ENCODE measurements at places on chromosomes 7 and 10.

DNA sequence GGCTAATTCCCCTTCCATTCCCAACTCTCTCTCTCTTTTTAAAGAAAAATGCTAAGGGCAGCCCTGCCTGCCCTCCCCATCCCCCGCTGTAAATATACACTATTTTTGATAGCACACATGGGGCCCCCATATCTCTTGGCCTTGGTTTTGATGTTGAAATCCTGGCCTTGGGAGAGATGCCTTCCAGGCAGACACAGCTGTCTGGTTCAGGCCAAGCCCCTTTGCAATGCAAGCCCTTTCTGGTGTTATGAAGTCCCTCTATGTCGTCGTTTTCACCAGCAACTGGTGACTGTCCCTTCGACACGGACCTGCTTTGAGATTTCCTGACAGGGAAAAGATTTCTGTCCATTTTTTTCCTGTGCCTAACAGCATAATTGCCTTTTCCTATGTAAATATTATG is 3.0 kb downstream of the ADRA2A start:
- no peak for DNase-seq

GRCh38 chr7:16753102-16753931 is at the start of gene TSPAN13:
TSS of gene TSPAN13 (plus strand) at chr7:16753755. CDS start at chr7:16753968, 213 bp downstream.
- peak; percentile 21 for DNase-seq

DNA sequence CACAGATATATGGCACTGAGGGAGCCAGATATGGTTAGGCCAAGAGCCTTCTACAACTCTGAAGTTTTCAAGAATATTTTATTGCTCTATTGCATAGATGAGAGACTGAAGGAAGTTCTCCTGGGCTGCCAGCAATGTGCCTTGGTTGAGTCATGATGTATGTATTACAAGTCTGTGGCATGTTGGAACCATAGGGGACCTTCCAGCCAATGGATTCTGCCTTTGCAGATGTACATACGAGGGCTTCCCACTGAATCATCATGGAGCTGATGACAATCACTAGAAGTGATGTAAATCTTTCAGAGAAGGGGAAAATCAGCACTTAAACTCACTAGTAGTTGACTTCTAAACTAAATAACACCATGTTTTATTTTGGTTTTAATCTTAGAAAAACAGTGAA is 419.5 kb downstream of the PHTF2 start:
- DNase-seq = no peak

DNA sequence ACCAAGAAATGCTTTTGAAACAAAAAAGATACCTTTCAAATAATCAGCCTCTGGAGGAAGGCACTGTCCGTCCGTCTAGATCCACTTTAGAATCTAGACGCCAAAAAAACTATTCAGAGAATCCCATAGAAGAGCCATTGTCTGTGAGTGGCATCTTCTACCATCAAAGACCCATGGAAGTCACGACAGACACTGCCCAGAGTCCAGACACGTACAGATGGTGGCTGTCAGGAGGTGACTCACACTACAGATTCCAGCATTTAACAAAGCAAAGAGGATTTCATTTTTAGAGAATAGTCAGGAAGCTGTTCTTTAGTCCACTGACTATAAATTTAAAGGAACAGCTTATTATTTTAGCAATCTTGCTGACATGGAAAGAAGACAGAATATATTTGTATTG is 11.7 kb downstream of the C1QL3 start:
- no peak for DNase-seq

DNA sequence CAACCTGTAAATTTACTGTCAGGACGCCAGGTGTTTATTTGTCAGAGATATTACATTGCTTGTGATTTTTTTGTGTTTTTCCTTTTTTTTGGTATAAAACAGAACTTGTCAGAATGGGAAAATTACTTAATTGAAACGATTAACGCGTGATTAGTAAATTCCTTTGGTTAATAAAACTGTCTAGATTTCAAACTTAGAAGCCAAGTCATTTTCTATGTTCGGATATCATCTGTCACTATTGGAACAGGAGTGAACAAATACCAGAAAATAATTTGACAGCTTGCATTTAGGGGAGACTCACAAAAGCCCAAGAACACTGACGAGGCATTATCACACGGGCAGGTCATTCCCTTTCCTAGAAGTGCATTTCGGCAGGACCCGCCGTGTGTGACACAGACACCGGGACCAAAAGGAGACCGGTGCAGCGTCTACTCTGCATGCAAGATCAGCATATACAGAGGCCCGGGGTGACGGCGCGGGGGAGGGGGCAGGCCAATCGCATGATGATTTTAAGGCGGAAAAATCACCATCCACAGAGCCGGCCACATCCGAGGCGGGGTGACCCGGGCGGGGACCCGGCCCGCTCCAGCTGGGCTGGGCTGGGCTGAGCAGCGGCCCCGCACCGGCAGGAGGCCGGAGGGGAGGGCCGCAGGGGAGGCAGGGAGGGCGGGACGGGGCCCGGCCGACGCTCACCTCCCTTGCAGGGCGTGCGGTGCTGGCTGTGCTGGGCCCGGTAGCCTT is 841 bp downstream of the GLUD1 start:
- DNase-seq = peak; percentile 53

- no peak for DNase-seq
These were observed 25.7 kb downstream of the CACNA2D1 start for GRCh38 chr7:82417898-82418297.

GRCh38 chr7:94130716-94131115 is 126.6 kb upstream of the BET1 start:
- DNase-seq = no peak

GRCh38 chr7:138603549-138604318 is 97.4 kb downstream of the SVOPL start:
- no peak for DNase-seq

- DNase-seq = no peak
These were observed 26.5 kb upstream of the RBM20 start for GRCh38 chr10:110617425-110618229.

DNA sequence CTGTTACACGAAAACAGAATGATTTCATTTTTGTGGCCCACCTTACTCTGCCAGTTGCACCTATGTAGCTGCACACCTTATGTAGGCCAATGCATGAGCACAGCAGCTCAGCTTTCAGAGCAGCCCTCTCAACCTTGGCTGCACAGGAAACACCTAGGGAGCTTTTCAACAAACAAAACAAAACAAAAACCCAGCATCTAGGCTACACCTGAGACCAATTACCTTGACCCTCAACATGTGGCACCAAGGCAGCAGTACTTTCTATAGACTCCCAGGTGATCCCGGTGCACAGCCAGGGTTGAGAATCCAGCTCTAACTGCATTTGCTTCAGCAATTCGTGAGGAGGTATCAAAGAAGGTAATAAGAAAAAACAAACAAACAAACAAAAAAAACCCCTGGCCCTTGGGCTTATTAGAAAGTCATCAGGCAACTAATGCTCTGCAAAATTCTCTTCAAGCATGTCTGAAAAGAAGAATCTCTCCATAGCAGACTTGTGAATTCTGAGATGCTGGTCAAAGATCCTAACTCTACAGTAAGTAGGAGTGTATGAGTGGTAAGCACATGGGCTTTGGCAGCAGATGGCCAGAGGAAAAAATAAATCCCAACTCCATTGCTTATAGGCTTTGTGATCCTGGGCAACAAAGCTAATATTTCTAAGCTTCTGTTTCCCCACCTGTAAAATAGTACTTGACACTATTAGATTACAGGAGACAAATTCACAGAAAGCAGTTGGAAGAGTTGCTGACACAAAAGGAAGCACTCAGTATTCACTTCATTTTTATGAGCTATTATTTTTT is 113.4 kb upstream of the NOBOX start:
- DNase-seq = no peak

GRCh38 chr10:9957351-9957750 is 1060.3 kb upstream of the CELF2 start:
- DNase-seq = no peak

DNA sequence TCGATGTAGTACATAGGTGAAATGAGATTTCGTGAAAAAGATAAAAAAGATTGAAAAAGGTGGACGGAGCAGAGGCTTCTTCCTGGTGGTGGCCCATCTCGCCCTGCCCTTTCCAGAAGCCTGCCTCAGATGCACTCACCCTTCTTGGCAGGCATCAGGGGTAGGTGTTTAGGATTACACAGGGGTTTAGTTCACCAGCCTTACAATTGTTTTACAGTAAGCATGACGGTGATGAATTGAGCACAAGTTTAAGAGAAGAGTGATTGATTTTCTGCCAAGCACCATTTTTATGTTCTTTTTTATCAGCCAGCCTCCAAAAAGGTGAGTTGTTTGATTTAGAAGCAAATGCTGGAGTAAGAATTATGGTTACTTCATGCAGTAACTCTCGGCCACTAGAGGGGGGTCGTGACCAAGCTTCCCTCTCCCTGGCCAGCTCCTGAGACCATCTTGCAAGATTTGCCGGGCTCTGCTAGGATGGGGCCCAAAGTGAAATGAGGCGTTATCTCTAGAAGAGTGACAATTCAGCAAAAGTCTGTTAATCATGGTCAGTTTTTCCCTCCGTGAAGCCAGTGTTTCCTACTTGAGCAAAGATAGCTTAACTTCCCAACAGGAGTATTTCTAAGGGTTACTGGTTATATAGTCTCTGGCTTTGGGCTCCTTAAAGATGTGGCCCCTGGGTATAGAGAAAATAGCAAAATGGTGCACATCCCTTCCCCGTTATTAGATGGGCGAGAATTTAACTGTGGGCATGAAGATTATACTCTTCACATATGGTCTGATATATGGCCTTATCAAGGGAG is 228.8 kb downstream of the BMPER start:
- DNase-seq = no peak

GRCh38 chr10:35172574-35172973 is 45.9 kb downstream of the CREM start:
- no peak for DNase-seq

DNA sequence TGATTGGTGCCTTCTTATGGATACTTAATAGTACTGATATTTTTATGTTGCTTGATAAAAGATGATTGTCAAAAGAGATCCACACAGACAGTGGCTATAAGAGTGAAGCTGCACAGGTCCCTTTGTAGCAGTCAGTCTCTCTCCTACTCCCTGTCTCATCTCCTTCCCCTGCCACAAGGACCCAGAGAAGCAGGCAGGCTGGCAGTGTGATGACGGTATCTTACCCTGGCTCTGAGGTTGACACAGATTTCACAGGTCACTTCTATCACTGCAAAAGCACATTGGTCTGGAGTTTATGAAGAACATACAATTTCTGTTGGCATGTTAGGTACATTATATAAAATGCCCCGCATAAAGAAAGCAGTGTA is 64.4 kb upstream of the AHR start:
- DNase-seq = no peak

DNA sequence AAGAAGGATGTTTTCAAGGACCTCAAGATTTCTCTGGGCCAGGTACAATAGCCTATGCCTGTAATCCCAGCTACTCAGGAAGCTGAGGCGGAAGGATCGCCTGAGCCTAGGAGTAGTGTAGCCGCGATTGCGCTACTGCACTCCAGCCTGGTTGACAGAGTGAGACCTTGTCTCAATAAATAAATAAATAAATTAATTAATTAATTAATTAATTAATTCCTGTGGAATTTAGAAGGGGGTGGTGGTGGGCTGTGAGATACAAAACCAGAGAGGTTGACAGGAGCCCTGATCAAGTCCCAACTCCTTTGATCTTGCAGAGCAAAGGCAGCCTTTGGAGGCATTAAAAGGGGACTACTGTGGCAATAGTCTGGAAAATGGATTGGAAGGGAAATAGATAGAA is 39.3 kb upstream of the NRF1 start:
- DNase-seq = no peak

GRCh38 chr7:35024298-35024697 is 13.0 kb downstream of the DPY19L1 start:
- no peak for DNase-seq

GRCh38 chr7:157476654-157477549 is 140.1 kb downstream of the DNAJB6 start:
- no peak for DNase-seq

GRCh38 chr7:2222516-2222915 is 10.2 kb downstream of the MAD1L1 start:
- DNase-seq = no peak

- DNase-seq = no peak
These were observed 155.6 kb downstream of the PKD1L1 start for GRCh38 chr7:47792521-47793121.

- DNase-seq = no peak
These were observed 733.9 kb upstream of the SORCS1 start for GRCh38 chr10:107898392-107898791.

DNA sequence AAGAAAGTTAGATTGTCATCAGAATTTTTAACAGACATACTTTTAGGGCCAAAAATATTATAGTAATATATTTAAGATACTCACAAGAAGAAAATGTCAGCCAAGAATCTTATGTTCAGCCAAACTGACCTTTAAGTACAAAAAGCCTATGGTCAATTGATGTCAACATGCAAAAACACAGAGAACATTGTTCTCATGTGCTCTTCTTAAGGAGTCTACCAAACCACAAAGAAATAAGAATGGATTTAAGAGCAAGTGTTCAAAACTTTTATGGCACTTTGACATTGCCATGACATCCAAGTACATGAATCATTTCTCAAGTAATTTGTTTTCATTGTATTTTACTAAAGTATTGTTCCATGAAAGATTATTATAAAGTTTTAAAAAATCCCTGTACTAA is 180.4 kb downstream of the TMEM26 start:
- DNase-seq = no peak

- no peak for DNase-seq
These were observed 1232.2 kb downstream of the XPNPEP1 start for GRCh38 chr10:108691126-108691525.

DNA sequence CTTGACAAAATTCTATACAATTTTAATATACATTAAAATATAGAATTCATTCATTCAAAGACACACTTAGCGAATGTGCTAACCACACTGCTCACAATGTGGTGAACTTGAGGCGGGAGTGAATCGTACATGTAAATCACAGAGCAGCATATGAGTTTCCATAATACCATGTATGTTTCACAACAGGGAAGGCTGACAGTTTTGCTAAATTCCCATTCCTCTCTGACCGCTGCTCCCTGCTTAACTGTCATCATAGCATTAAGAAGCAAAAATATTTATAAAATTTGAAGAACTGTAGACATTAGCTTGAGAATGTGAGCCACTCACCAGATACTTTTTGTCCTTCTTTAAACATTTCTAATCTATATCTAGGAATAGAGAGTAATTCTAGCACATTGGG is 763.3 kb downstream of the MAGI2 start:
- no peak for DNase-seq
